AML-193 (cell line): ENCODE measurements at places on chromosomes 12 and 14.

- DNase-seq = no peak
These were observed 78.7 kb downstream of the PRICKLE1 start for GRCh38 chr12:42510823-42511222.

DNA sequence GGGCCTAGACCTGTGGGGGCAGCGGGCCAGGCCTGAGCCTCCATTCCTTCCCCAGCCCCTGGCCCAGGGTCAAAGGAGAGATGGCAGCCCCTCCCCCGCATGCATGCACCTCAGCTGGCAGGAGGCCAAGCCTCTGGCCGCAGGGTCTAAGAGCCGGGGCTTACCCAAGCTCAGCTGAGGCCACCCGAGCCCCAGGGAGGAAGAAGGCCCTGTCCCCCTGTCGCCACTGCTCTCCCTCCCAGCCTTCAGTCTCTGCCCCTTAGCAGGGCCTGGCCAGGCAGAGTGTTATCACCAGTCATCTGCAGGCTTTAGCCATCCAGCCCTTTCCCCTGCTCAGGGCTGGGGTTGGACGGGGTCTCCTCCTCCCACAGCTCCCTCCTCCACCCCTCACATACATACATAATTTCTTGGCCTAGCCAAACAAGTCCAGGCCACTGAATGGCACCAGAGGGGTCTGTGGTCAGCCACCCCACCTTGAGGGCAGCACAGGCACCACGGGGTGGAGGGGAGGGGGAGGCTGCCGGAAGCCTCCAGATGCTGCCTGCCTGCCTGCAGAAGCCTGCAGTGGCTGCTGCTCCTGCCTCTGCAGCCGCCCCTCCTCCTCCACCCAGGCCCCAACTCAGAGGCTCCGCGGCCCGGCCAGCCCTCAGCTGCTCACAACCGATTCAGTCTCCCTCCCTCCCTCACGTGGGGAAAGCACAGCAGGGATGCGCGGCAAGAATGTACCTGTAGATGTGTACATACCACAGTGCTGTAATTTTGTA lies 22.8 kb downstream of the RAB35 start:
- DNase-seq = no peak

- DNase-seq = no peak
These were observed 263.2 kb upstream of the ATP2B1 start for GRCh38 chr12:89971880-89972279.

DNA sequence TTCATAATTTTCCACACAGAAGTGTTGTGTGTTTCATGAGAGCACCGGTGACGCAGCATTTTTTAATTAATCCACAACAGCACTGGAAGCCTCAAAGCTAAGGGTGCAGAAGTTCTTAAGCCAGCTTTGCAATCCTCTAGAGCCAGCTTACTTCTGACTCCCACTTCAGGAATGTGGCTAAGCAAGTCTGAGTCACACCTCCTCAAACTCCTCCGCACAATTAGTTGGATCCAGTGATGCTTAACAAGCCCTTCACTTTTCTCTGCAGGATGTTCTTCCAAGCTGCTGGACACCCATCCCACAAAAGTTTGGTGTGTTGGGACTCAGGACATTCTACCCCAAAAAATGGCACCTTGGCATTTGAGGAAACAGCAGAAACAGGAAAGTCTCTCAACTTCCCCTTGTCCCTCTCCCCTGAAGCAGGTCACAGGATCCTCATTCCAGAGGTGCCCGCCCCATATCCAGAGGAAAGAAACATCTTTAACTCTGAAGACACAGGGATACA lies 210.0 kb downstream of the PPM1H start:
- no peak for DNase-seq

DNA sequence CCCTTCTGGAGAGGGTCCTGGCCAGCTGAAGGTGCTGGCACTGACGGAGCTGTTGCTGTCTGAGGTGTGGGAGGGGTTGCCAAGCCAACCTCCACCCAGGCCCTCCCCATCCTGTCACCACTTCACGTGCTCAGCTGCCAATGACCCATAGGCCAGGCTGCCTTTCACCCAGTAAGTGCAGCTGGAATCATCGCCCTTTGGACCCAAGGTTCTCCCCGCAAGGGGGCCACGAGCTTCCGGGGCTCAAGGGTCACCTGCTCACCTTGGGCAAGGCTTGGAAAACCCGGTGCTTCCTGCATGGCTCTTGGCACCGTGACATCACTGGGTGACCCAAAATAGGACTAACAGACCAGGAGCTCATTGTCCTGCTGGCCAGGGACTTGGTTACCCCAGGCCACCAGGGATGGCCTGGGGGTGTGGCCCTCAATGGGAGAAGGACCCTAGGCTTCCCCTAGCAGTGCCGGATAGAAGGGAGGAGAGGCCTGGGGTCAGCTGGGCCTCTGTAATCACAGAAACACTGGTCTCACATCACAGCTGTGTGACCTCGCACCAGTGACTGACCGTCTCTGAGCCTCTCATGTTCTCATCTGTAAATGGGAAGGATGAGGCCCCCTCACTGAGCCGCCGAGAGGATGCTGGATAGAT lies 51.3 kb downstream of the CCDC85C start:
- no peak for DNase-seq
